GM13976 (cell line): ENCODE measurements at places on chromosomes 5 and 9.

DNA sequence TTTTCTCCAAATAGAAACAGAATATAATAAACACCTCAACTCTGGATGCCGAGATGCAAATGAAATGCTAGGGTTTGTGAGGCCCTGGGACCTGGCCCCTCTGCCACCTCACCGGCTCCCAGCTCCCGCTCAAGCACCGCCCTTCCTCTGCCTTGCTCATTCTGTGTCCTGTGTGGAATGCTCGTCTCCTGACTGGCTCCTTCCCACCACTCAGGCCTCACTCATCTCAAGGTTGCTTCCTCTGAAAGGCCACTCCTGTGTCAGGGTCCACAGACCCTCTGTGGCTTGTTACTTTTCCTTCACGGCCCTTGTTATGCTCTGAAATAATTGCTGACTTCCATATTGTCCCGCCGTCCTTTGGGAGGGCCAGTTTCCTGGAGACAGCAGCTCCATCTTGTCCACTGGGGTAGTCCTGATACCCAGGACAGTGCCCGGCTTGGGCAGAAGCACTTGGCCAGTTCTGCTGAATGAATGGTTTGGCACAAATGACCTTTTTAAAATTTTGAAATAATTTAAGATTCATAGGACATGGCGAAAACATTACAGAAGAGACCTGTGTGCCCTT is 15.4 kb downstream of the RNF44 start:
- DNase-seq, result no peak

- no peak for DNase-seq
Observed at GRCh38 chr5:140312067-140312790, 9.3 kb upstream of the PFDN1 start.

DNA sequence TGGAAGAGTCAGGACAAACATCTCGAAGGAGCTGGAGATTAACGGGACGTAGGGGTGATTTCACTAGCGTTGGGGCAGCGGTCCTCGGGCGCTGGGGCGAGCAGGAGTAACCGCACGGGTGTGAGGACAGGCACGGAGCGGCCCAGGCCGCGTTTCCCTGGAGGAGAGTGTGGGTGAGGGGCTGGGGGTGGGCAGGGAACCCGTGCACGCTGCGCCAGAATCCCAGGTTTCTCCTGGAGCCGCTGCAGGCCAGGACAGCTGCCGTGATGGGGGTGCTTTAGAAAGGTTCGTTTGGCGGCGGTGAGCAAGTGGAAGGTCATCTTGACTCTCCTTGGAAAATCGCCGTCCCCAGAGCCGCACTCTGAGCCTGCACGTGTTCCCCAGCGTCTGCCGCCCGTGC is 290.2 kb upstream of the IRX1 start:
- no peak for DNase-seq

GRCh38 chr9:35691334-35691650 is 1.6 kb upstream of the TPM2 start:
- DNase-seq, result no peak

DNA sequence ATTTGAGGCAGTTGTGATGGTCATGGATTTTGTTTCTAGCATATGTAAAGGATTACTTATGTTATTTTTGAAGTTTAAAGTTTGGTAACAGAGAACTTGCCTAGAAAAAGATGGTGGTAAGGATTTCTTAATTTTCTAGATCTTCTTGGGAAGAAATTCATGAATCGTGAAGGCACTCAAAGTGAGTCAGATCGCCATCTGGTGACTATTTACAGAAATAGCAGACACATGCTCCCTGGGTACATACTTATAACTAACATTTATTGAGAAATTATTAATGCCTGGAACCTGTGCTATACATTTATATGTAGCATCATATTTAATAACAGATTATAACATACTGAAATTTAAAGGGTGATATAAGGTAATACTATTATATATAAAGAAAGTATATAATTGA is 299.7 kb downstream of the IZUMO3 start:
- DNase-seq, result no peak

GRCh38 chr9:74598874-74599273 is 101.7 kb downstream of the RORB start:
- DNase-seq, result no peak

DNA sequence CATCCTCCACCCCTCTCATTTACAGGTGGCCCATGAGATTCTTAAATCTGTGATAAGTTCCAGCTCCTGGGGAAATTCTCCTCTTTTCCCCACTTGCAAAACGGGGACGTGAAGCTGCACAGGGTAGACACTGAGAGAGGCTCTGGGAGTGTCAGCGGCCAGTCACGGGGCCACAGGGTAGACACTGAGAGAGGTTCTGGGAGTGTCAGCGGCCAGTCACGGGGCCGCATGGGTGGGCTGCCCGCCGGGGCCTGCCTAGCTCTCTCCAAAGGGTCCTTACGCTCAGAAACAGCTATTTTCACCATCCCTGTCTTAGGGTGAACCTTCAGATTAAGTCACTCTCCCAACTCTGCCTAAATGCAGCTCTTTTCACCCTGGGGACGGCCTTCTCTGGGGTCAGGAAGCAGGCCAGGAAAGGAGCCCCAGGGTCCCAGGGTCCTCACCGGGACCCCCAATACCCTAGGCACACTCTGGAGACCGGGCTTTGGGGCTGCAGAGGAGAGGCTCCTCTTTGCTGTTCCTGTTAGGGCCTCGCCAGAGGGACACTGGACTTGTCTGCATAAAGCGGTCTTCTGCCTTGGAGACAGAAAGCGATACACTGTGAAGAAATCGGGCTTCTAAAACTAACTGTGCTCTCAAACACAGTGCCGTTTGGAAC is 1.5 kb downstream of the FAM78A start:
- DNase-seq, result peak; percentile 64

- DNase-seq, result no peak
Observed at GRCh38 chr5:6721442-6721841, 8.2 kb downstream of the TENT4A start.

- DNase-seq, result no peak
Observed at GRCh38 chr5:31124026-31124425, 69.5 kb upstream of the CDH6 start.

DNA sequence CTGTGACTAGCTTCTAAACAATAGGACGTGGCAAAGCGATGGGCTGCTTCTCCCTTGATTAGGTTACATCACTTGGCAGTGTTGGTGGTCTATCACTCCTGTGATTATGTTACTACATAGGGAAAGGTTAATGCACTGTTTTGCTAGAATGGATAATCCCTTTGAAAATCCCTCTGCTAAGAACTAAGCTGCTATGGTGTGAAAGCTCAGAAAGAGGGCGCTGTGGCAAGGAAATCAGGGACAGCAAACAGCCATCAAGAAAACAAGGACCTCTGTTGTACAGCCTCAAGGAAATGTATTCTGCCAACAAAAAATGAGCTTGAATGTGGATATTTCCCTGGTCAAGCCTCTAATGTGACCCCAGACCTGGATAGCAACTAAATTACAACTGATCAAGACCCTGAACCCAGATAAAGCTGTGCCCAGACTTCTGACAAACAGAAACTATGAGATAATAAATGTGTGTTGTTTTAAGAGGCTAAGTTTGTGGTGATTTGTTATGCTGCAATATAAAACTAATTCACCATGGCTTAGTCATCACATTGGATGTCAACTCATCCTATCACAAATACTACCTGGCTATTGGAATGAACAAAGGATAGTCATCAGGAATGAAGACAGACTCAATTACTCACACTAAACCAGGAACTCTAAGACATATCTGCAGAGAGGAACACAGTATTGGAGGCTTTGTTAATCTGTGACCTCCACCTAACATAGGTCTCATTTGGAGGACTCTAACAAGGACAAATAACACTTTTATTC is 1215.9 kb downstream of the EFNA5 start:
- DNase-seq, result no peak

DNA sequence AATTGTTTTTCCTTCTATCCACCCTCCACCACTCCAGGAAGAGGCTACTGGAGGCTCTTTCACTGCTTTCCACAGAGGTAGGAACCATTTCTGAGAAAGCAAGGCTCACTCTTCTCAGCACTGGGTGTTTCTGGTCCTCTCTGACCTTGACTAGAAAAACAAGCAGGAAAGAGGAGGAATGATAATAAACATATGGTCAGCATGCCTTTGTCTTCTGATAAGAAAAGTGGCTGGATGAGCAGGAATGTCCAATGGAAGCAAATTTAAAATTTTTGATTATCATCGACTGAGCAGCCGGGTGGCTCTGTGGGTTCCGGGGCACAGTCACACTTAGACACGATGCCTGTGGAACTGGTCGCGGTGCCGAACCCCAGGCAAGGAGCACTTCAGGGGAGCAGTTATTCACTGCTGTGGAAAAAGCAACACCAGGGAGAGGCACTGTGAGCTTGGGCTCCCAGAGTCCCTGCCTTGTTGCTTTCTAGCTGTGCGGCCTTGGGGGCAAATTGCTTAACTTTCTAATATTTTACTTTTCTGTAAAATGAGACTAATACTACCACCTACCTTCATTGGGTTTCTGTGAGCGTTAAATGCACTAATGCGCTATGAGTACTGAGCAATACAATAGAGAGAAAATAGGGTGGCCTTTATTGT is 157.0 kb upstream of the LHFPL2 start:
- DNase-seq, result no peak

GRCh38 chr5:66779528-66779927 is 183.3 kb downstream of the MAST4 start:
- DNase-seq, result no peak

DNA sequence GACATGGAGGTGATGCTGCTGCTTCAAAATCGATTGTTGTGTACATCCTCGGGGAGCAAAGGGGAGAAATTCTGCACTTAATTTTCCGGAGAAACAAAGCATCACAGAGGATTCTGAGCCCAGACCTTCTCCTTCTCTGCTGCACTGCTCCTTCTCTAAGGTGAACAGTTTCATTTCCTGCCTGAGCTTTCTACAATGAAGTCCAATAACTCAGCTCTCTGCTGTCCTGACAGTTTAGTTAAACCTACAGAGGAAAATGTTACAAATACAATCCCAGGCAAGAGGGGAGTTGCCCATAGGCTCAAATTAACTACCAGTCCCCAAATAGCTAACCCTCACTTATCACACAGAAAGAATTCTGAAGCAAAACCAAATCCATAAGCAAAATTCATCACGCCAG is 206.3 kb downstream of the EFNA5 start:
- DNase-seq, result no peak

DNA sequence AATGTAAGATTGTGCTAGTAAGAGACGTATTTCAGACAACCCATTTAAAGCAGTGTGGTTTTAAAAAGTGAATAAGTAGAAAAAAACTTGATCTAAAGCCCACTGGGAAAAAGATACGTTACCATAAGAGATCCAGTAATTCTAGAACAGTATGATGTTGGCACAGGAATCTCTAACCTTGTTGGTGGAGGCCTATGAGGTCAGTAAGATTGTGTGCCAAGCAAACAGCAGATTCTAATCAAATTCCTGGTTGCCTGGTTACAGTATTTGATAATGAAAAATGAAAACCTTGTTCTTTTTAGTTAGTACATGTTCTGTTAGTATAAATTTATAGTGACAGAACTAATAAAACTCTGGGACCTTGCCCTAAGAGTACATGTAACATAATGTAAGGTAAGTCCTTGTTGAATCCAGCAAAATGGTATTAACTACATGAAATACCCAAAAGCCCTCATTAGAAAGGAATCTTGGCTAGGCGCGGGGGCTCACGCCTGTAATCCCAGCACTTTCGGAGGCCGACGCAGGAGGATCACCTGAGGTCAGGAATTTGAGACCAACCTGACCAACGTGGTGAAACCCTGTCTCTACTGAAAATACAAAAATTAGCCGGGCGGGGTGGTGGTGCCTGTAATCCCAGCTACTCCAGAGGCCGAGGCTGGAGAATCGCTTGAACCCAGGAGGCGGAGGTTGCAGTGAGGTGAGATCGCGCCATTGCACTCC is 33.2 kb upstream of the DMXL1 start:
- no peak for DNase-seq

DNA sequence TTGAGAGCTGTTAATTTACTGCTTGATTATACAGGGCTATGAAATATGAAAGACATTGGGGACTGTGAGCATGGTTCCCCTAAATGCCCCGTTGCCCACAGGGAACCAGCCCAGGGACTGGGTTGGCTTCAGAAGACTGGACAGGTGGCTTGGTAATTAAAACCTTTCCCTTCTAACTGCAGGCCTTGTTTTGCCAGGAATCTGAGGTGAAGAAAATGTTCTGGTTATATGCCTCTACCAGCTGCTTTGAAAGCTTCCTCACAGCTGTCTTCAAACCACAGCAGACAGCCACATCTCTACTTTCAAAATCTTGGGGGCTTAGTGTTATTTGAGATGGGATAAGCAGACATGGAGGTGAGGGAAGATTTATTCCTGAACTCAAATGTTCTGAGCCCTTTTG is 153.3 kb upstream of the SPRY4 start:
- no peak for DNase-seq

GRCh38 chr9:114372921-114373448 is 14.8 kb downstream of the AKNA start:
- DNase-seq, result peak; percentile 85

DNA sequence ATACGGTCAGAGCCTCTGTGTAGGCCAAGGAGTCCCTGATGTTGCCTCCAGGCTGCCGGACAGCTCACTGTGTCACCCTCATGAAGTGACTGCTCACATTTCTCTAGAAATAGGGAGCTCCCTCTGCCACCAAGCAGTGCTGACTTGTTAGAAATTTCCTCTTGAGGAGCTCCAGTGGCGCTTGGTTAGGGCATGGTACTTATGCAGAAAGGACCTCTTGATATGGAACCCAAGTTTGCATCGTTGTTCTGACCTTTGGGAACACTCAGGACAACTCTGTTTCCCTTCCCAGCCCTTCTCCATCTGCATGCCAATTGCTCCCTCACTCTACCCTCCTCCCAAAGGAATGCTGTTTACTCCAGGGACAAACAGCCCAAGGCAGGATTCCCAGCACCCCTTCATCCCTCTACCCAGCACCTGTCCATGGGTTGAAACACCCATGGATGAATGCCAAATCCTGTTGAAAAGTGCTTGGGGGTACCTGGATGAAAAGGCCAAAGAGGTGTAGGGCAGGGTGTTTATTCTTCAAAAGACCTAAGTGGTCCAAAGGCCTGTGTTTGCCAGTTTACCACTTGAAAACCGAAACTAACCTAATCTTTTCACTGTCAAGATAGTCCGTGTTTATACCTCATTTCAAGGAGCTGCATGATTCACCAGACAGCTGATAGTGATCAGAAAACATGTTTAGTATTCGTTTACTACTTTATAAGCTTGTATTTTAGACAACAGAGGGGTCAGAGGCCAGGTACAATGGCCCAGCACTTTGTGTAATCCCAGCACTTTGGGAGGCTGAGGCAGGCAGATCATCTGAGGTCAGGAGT is 51.1 kb downstream of the KLF4 start:
- DNase-seq, result no peak

- DNase-seq, result no peak
Observed at GRCh38 chr5:102855681-102856388, 100.7 kb downstream of the PAM start.

- DNase-seq, result no peak
Observed at GRCh38 chr9:137774775-137775386, 102.7 kb upstream of the CACNA1B start.

DNA sequence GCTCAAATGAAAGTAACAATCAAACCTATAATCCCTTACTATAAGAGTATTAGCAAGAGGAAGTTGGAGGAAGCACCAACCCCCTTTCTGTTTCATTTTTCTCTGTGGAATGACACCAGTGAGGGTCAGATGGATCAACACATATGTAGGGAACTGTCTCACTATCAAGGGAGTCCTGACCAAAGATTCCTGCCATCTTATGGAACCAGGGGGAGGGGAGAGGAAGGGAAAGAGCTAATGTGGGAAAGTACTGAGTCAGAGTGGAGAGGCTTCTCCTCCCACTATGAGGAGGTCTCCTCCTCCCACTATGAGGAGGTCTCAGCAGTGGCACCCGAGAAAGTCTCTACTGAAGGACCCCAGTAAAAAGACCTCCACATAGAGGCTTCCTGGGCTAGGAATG is 73.3 kb upstream of the PCSK1 start:
- DNase-seq, result no peak

- no peak for DNase-seq
Observed at GRCh38 chr5:2675548-2675947, 75.9 kb downstream of the IRX2 start.
